ENCODE measurements at places on chromosomes 7 and 10. TPM values are rescaled to one million over a fixed set of nuclear protein-coding genes. Genes with fewer than 3 reads are reported as not detected.
A peak's percentile ranks its signal among the peaks of the same experiment; 100 is the strongest.

ARHGEF5 gene
- total RNA-seq = 12.8 TPM

MMD2 gene
- 3.7 TPM for total RNA-seq

SFMBT2 gene
- 14.6 TPM for total RNA-seq

CCL24 gene
- total RNA-seq = 0.67 TPM

VSTM2A gene
- not detected for total RNA-seq

OR6V1 gene
- not detected for total RNA-seq

TUBB8 gene
- not detected for total RNA-seq

DNA sequence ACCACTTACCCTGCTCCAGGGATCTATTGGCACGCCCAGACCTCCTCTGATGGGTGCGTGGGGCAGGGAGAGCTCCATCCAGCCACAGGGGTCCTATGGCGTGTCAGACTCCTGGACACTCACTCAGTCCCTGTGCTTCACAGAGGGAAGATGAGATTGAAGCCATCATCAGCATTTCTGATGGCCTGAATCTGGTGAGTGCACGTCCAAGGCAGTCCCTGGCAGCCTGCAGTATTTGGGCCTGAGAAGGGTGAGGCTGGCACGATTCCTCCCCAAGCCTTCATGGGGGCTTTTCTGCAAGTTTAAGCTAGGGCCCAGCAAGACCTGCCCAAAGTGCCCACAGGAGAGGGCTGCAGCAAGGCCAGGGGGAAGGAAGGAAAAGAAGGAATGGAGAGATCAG, 3.3 kb downstream of the CDHR1 start:
- DNase-seq = no peak

GRCh38 chr7:117097860-117098259, 144.6 kb downstream of the ST7 start:
- DNase-seq = no peak

GRCh38 chr7:37489703-37490102, 41.0 kb upstream of the ELMO1 start:
- DNase-seq = no peak

DNA sequence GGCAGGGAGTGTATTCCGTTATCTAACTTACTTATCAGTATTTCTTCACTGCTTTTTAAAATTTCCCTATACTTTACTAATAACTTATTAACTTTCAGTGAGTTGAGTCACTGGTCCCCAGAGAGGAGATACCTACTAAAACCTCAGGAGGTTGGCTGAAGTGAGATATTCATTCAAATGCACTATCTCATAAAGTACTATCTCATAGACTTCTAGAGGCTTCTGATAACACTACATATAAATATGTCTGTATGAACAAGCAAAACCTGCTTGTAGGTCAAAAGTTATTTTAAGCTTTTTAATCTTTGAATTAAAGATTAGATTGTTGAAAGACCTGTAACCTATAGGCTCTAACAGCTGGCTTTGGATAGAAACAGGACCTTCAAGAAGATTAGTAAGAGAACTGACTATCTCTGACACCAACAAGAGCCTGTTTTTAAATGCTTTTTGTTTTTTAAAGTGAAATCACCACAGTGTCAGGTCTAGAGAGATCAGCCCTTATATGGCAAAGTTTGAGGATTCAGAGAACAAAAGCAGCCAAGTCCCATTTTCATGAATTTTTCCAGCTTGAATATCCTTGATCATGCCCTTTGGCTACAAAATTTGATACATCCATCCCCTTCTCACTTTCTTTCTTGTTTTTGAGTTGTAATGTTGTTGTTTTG, 242.2 kb downstream of the ARL4A start:
- DNase-seq = no peak

DNA sequence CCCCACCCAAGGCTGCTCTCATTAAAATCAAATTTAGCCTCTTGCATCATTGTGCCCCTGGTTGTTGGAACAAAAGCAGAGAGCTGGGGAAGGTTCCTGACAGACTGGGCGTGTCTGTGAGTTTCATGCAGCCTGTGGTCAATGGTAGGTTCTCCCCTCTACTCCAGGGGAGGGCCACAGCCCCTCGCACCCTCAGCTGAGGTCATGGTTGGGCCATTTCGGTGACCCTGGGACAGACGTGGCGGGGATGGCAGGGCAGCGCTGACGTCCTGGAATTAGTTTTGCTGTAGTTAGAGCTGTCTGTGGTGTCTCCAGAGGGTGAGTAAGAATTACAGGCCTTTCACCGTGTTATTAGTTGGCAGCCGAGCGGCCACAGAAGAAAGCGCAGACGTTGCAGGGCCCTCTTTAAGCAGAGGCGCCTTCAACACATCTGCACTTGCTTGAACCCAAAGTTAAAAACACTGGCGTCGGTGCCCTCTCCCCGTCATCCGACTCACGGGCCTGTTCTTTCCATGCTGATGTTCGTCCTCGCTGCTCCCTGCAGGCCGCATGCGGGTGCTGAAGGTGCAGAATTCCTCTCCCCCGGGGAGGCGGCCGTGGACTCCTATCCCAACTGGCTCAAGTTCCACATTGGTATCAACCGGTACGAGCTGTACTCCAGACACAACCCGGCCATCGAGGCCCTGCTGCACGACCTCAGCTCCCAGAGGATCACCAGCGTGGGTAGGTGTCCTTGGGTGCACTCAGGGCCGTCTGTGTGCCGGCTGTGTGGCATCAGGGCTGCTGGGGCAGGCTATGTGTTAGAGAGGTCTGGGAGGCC, 2.8 kb downstream of the FAM20C start:
- no peak for DNase-seq

DNA sequence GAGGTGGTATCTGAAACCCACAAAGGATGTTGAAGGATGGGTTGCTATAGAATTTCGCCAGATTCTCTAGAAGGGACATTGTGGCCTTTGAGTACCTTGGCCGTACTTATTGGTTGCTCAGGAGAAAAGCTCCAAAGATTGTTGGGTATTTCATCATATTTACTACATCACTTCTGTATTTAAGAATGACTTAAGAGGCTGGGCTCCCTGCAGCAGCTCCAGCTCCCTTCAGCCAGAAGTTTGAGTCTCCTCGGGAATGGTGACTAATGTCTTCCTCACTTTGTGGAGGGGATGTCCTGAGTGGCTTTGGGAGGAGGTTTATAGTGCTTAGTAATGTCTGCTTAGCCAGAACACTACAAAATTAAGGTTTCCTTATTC, 18.1 kb downstream of the MINDY4 start:
- DNase-seq = no peak

GRCh38 chr7:151684408-151685175, 164.9 kb upstream of the RHEB start:
- DNase-seq = no peak

DNA sequence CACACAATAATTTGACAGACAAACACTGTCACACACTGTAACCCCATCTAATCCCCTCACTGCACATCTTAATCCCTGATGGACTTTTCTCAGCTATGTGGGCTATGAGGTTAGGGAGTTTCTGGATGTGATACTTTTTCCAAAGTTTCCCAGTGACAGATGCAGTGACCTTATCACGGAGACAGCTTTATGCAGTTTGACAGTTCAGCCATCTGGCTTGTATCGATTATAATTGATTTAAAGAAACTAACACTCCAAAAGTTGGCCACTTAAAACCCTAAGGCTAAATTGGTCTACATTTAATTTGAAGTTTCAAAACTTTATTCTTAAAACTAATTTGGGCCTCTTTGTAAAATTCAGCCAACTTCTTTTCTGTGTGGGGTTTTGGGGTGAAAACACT, 196.7 kb downstream of the SDK1 start:
- no peak for DNase-seq

DNA sequence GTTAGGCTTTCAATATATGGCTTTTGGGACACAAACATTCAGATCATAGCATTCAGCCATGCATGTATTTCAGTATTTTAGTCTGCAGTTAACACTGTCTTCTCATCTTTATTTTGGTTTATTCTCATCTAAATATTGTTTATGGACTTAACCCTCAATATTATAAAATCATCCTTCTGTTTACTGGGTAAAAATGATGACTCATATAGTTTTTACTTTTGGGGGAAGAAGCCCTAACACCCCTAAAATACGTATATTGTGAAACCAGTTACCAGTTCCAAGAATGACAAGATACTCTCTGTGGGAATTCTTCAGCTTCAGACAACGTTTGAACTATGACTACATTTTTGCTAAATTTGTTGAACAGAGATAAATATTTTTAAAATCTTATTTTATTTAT, 505.4 kb downstream of the LRMDA start:
- DNase-seq = no peak

- peak; percentile 82 for DNase-seq
These were observed 163.9 kb downstream of the JCAD start for GRCh38 chr10:29895456-29895855.

Data from sciatic nerve (tissue), 2 donors.